ENCODE measurements at places on chromosomes 16 and 17.

GRCh38 chr17:61768405-61768804 lies 94.9 kb downstream of the BRIP1 start:
- no peak for DNase-seq

DNA sequence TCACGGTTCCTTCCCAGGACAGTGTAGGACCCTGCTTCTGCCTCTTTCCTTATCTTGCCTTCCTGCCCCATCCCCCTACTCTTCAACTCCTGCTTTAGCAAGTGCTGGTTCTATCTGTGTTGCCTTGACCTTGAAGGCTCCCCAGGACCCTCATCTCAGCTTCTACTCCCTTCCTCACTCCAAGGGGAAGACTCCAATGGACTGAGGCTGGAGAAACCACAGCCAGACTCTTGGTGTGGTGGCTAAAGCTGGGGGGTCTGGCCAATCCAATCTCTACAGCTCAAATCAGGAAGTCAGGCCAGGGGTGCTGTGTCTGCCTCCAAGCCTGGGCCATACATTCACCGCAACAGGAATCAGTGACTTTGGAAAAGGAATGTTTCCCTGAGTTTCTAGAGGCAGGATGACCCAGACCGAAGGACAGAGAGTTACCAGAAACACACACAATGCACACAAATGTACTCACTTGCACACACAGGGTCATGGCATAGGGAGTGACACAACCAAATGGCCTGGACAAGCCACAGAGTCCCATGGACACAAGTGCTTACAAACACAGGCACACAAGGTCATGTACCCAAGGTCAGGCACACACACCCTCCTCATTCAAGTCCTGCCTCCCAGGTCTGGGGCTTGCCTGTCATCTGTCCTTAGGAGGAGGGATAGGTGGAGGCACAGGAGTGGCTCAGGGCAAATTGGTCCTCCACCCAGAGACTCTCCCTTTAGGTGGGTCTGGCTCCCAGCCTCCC lies 1.7 kb upstream of the HSD11B2 start:
- no peak for DNase-seq

DNA sequence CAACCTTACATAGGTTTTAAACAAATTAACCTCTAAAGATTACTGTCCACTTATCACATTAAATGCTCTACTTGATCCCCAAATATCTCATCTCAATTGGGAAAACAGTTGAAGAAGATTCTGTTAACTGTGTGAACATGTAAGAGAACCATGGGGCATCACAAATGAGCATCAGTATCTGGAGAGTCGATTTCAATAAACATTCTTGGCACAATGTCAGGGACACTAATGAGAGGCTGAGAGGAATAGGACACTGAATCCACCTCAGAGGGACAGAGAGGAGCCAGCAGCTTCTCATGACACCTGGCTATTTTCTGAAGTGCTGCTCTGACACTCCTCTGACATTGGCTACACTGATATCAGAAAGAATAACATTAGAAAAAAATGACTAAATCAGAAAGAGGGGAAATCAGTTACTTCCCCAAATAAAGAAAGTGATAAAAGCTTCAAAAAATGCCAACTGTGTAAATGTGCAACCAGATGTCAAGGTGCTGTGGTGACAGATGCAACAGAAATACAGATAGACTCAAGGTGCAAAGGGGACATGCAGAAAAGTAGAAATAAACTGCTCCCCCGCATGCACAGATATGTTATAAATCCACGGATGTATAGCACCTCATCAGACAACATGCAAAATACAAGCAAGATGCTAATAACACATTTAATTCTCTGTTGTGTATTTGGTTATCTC lies 67.4 kb downstream of the SNX11 start:
- DNase-seq, result no peak

DNA sequence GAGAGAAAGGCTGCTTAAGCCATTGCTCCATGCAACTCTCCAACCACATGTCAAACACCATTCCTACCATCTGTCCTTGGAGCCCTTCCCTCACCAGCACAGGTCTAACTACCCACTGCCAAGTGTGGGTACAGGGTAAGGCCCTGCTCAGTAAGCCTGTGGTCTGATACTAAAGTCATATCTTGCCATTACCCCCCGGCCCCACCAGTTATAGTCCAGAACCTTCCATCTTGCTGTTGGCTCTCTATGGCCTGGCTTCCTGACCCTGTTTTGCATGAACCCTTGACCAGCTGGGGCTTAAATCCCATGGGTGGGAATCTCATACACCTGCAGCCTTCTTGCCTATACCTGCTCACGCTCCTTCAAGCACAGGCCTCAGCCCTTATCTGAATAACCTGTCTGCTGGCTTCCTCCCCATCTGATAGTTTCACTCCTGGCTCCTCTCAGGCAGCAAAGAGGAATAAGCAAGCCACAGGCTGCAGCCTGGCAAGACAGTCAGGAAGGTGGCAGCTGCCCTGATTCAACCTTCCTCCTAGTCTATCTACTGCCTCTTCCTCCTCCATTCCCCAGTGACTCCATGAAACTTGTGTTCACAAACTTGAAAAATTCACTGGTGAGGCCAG lies 64.1 kb downstream of the ZFHX3 start:
- DNase-seq, result no peak

DNA sequence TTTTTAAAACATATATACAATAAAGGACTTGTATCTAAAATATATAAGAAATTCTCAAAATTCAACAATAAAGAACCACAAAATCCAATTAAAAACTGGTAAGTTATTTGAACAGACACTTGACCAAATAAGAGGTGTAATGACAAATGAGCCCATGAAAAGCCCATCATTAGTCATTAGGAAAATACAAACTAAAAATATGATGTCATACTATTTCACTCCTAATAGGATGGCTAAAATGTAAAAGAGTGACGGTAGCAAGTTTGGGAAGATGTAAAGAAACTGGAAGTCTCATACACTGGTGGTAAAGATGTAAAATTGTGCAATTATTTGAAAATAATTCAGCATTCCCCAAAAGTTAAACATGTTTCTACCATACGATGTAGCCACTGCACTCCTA lies 1095.3 kb upstream of the CDH8 start:
- no peak for DNase-seq

DNA sequence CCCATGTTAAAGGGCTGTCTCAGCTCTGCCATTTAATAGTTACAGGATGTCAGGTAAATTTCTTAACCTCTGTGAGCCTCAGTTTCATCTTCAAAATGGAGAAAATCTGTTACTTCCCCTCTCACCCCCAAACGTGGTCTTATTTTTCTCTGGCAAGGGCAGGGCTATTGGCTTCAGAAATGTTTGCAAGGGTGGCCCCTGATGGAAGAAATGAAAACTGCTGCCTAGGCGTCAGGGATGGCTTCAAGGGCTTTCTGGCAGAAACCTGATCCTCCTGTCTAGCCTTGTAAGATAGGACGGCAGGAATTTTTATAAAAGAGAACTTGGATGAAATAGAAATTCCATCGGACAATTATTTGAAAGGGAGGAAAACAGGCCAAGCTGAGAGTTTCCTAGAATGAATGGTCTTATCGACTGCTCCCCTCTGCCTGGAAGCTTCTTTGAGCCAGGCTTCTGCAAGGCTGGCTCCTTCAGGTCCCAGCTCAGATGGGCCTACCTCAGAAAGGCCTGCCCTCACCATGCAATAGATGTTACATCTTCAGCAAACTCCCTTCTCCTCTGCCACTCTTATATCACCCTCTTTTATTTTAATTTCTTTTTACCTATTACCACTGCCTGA lies 43.0 kb upstream of the TANGO6 start:
- peak; percentile 65 for DNase-seq

DNA sequence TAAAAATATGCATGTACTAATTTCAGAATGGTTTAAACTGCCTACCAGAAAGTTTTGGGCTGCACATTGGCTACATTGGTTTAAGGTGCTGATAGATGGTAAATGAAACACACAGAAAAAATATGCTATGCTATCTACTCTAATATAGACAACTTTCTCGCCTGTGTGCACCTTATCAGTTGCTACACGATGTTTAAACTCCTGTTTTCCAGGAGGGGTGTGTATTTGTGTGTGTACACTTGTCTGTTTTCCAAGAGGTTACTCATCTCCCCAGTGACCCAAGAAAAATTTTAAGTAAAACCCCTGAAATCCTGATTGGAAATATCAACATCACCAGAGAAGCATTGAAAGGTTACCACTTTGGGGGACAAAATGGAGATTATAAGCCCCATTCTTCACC lies 21.6 kb upstream of the PSMC5 start:
- no peak for DNase-seq

DNA sequence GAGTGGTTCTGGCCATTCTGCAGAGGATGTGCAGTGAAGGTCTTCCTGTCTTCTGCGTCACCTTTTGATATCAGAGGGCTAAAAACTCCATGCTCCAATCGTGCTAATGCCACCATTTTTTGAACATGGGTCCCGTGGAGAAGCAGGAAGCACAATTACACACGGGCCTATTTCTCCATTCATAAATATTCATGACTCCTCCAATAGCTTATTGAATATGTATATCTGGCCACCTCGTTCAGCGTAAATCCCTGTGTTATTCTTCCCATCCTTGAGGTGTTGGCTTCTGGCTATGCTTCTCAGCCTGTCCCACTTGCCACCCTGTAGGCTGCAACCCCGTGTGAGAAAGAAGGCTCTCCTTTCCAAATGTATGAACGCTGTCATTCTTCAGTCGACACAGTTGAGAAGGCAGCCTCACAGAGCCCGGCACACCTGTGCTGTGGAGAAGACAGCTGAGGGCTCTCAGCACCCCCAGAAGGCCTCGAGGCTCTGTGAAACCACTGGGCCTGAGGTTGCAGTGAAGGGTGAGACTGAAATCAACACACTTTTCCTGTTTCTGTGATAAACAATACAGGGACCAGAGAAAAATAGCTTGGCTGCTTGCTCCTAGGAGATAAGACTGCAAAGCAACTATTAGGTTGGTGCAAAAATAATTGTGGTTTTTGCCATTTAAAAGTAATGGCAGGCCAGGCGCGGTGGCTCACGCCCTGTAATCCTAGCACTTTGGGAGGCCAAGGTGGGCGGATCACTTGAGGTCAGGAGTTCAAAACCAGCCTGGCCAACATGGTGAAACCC lies 4.9 kb upstream of the ANKRD40CL start:
- DNase-seq, result no peak

DNA sequence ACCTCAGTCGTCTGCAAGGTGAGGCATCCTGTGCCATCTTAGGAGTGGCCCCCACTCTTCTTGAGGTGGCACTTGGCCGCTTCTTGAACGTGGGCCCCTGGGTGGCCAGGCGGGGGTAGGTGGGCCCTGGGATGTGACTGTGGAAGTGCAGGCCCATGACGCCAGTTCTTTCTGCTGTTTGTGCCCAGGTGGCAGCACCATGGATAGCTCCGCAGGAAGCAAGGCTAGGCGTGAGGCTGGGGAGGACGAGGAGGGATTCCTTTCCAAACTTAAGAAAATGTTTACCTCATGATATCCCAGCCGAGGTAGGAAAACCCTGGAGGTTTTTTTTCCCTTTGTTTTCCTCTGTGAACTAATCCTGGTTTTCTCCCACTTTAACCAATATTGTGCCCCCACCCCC lies 19.8 kb downstream of the NMRAL1 start:
- DNase-seq, result no peak

GRCh38 chr16:2734844-2735515 lies 15.0 kb upstream of the PRSS27 start:
- no peak for DNase-seq

DNA sequence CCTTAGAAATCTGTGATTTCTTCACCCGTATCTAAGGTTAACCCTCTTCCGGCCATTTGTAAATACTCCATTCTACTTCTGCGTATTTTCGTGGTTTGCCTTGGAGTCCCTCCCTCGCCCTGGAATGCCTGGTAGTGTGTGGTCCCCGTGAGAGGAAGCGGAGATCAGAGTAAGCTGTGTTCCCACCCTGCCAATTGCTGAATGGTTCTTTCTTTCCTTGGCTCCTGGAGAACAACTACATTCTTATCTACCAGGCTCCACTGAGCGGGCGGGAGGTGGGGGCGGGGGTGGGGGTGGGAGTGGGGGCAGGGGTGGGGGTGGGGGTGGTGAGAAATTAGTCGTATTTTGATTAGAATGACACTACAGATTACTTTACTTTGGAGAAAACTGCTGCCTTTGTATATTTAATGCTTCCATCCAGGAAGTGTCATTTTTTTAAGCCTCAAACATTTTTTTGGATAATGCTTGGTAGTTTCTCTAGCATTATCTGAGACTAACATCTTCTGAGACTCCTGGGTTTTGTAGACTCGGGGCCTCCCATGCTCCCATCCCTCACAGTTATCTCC lies 20.9 kb upstream of the FASN start:
- no peak for DNase-seq

GRCh38 chr16:88391144-88391850 lies 8.5 kb downstream of the ZNF469 start:
- DNase-seq, result no peak

DNA sequence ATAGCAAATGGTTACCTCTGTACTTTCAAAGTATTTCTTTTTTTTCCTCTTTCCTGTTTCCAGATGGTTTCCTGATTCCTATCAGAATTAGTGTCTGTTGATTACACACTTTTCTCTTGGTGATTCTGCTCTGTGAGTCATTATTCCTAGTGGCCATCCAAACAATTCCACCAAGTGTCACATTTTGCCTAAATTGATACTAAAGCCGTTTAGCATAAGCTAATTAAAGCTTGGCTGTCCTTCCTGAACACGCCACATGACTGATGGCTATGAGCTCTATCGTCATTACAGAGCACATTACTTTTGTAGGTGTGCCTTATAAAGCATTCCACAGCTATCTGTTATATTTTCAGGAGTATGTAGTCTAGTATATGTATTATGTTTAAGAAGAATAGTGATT lies 671.2 kb downstream of the CDH8 start:
- DNase-seq, result no peak

DNA sequence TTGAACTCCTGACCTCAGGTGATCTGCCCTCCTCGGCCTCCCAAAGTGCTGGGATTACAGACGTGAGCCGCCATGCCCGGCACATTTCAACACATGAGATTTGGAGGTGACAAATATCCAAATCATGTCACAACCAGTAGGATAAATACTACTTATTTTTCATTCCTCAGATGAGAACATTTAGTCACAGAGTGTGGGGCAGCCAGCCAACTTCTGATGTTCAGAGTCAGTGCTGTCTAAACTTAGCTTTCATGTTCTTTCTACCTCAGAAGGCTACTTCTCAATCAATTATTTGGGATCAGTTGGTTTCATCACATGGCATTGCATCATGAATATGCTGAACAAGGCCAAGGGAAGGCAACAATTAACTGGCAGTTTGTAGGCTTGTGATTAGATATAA lies 134.5 kb downstream of the CDH13 start:
- DNase-seq, result no peak

GRCh38 chr16:23509782-23510163 lies 521 bp downstream of the GGA2 start:
- DNase-seq, result no peak

- no peak for DNase-seq
Measured at GRCh38 chr16:2591476-2592240, 53.8 kb downstream of the PDPK1 start.

- DNase-seq, result peak; percentile 36
Measured at GRCh38 chr16:52498328-52499059, 48.4 kb downstream of the TOX3 start.

GRCh38 chr16:88460496-88461330 lies 7.6 kb downstream of the ZFPM1 start:
- no peak for DNase-seq

Measured in glutamatergic neuron (in vitro differentiated cells).